ENCODE measurements at places on chromosomes 1 and 21.

DNA sequence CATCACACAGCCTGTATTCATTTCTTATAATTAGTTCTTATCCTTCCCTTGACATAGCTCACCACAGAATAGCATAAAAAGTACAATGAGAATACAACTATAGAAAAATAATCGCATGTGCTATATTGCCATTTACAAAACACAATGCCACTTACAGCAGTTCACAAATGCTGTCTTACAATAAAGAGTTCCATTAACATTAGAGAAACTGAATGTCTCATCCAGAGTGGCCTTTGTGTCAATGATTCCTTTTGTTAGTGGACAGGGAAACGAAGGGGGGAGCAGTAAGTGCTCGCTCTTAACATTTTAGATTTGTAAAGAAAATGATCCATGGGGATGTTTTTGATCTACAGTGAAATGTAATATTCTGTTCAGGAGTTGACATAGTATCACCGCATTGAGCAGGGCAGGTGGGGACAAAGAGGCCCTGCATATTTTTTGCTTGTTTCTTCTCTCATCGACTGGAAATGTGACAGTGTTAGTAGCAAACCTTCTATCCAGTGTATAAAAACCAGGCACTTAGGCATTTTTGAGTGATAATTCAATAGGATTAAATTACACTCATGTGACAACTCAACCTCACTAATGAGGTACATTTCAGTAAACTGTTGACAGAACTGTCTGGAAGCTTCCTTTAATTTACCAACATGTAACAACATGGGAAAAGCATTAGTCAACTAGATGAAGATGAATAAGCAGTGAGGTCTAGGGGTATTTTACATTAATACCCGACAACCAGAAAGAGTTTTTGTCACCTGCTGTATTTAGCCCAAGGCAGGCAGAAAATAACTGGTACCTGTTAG is 35.6 kb upstream of the RRP15 start:
- no peak for DNase-seq

- no peak for DNase-seq
Observed at GRCh38 chr1:226400519-226401354, 7.2 kb downstream of the PARP1 start.

- no peak for DNase-seq
Observed at GRCh38 chr1:29593601-29594382, 357.5 kb downstream of the PTPRU start.

DNA sequence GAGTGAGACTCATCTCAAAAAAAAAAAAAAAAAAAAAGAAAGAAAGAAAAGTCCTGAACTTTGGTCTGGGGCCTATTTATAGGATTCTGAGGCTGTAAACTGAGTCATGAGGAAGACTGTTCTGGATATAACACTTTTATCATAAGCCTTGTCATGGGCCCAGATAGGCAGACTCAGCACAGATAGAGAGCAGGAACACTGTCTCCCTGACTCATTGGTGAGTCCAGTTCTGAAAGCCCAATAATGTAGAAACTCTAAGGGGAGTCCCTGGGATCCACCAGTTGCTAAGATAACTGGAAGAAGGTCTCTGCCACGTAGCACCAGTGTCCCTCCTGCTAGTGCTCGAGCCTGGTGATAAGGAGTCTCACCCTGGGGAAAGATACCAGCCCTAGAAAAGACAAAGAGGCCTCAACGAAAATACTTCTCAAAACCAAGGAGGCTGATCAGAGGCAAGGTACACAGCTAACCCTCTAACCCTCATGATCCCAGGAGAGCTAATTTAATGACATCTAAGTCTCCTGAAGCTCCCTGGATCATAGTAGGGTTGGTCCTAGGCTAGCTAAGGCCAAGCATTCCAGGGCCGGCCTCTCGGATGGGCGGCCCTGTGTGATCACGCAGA is 43.5 kb downstream of the LPAR3 start:
- DNase-seq: no peak

- DNase-seq: no peak
Observed at GRCh38 chr1:222546548-222547259, 1.2 kb downstream of the HHIPL2 start.

DNA sequence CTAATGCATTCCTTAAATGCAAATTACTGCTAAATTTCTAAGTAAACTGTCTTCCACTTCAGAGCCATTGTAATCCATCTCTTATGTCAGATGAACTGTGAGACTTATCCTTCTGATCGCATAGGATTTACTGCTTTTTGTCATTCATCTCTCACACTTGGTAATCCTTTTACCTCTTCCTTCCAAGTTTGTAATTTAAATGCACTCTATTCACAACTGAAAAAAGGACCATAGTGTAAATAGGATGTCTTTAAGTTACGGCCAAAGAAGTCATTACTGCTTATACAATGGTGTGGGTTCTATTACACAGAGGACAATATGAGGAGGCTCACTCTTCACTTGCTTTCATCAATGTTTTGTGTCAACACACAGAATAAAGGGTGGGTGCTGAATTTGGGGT is 393.3 kb downstream of the PTBP2 start:
- no peak for DNase-seq

GRCh38 chr21:38151021-38151645 is 105.7 kb upstream of the KCNJ15 start:
- no peak for DNase-seq

- no peak for DNase-seq
Observed at GRCh38 chr1:94636100-94636499, 94.5 kb upstream of the F3 start.

DNA sequence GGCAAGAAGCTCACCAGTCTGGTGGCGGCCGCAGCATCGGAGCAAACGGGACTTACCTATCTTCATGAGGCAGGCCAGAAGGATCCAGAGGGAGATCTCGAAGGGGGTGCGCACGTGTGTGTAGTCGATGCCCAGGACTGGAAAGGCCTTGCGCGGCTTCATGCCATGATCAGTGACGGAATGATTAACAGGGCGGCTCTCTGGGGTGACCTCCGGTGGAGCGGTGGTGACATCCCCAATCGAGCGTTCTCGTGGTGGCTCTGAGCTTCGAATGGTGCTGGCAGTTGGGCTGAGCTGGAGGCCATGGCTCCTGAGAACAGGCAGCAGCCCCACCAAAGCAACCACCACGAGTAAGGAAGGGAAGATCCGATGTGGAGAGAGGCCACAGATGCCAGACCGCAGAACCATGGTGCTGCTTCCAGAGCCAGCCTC is 982 bp downstream of the SLC9A1 start:
- DNase-seq: no peak

GRCh38 chr1:212699104-212699624 is 476 bp downstream of the BATF3 start:
- no peak for DNase-seq

GRCh38 chr1:63103682-63104081 is 218.7 kb upstream of the FOXD3 start:
- no peak for DNase-seq

GRCh38 chr1:210252621-210253051 is 20.0 kb downstream of the SERTAD4 start:
- no peak for DNase-seq

- no peak for DNase-seq
Observed at GRCh38 chr1:13536571-13536970, 22.8 kb upstream of the LRRC38 start.

GRCh38 chr1:39043513-39043912 is 17.4 kb downstream of the NDUFS5 start:
- no peak for DNase-seq

DNA sequence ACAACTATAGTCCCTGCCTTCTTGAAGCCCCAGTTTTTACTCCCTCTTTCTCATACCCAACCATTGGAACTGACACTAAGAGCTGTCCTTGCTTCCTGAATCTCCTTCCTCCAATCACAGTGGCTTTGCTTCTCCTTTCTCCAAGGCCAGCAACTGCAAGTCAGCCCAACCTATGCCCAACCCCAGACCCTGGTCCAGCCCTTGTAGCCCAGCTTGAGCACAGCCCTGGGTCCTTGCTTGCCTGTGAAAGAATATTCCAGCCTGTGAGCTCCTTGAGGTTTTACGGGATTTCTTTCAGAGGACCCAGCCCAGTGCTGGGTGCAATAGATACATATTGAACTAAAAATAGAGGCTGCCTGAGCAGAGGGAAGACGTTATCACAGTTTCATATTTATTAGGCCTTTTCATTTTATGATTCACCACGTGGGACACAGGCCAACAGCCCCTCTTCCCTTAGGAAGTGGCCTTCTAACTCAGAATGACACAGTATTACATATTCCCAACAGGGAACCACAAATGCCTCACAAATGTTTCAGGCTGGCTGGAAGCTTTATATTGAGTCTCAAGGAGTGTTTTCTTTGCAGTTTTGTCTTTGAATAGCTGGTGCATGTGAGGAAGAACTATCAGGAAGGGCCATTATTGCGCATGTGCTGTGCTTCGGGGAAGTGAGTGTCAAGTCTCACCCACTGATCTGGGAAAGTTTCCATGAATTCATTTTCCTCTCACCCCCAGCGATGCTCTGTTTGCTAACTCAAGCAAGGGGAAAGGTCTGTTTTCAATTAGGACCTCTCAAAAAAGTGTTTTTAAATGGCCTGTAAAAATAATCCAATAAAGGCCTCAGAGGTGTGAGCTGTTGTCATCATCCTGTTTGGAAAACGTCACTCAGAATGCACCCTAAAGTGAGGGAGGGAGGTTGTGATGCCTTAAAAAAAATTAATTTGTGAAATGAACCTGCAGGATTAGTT is 92.3 kb upstream of the NFIA start:
- no peak for DNase-seq

GRCh38 chr1:77245830-77246229 is 26.6 kb upstream of the PIGK start:
- no peak for DNase-seq

- DNase-seq: no peak
Observed at GRCh38 chr1:209326831-209327230, 256.7 kb upstream of the CAMK1G start.

GRCh38 chr1:209929751-209930150 is 8.3 kb upstream of the SYT14 start:
- no peak for DNase-seq

DNA sequence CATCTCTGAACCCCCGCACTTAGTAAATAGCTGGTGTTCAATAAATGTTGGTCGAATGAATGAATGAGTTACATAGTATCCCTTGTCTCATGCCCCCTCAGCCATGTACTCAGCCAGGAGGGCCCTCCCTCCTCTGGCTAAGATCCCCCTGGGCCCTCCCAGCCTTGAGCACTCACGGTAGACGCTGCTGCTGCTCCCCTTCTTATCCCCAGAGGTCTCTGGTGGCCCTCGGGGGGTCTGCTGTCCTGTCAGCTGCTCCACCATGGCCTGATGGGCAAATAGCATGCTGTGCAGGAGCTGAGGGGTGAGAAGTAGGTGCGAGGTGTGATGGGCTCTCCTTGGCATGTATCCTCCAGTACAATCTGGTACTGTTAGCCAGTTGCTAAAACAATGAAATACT is 1.9 kb downstream of the ETV3L start:
- no peak for DNase-seq

DNA sequence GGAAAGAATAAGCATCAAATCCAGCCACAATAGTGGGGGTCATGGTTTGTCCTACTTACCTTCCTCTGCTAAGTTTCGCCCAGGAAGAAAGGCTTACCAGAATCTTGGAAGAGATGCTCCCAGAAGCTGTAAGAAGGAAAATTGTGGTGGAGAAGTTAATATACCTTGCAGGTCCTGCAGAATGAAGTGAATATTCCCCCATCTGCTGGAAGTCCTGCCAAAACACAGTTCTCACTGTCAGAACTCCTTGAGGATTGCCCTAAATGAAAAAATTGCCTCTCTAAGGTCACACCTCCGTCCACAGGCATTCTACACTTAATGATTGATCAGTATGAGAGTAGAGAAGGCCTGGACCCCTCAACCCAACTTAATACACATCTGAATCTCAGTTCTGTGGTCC is 78.4 kb upstream of the RGS21 start:
- DNase-seq: no peak

GRCh38 chr1:230040440-230040839 is 26.6 kb upstream of the GALNT2 start:
- no peak for DNase-seq

- no peak for DNase-seq
Observed at GRCh38 chr1:206459703-206460102, 10.6 kb upstream of the IKBKE start.

GRCh38 chr1:161307230-161307768 is 2.5 kb downstream of the MPZ start:
- DNase-seq: no peak

DNA sequence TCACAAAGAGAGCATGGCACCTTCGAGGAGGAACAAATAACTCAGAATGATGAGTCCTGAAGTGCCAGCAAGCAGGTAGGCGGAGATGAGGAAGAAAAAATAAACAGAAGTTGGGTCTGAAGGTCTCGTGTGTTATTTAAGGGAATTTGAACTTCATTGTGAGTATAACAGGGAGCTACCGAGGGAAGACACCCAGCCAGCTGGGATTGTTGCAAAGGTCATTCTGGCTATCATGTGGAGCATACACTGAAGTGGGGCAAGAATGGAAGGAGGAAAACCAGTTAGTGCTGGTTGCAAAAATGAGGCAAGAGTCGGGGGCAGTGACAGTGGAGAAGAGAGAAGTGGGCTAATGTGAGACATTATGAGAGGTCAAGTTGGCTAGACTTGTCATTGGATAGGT is 53.6 kb upstream of the RAP1A start:
- DNase-seq: no peak

DNA sequence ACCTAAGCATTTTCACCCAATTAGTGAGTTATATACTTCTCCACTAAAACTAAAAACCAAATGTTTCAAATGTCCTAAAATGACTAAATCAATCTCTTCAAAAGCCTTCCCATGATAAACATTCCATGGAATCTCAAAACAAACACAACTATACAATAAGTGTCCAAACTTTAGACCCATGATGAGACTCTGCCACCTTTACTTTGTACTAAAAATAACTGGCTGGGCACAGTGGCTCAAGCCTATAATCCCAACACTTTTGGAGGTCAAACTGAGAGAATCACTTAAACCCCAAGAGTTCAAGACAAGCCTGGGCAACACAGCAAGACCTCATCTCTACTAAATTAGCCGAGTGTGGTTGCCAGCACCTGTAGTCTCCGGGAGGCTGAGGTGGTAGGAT is 87.4 kb downstream of the EIF4G3 start:
- no peak for DNase-seq
